ENCODE measurements at places on chromosomes 6 and 20.

DNA sequence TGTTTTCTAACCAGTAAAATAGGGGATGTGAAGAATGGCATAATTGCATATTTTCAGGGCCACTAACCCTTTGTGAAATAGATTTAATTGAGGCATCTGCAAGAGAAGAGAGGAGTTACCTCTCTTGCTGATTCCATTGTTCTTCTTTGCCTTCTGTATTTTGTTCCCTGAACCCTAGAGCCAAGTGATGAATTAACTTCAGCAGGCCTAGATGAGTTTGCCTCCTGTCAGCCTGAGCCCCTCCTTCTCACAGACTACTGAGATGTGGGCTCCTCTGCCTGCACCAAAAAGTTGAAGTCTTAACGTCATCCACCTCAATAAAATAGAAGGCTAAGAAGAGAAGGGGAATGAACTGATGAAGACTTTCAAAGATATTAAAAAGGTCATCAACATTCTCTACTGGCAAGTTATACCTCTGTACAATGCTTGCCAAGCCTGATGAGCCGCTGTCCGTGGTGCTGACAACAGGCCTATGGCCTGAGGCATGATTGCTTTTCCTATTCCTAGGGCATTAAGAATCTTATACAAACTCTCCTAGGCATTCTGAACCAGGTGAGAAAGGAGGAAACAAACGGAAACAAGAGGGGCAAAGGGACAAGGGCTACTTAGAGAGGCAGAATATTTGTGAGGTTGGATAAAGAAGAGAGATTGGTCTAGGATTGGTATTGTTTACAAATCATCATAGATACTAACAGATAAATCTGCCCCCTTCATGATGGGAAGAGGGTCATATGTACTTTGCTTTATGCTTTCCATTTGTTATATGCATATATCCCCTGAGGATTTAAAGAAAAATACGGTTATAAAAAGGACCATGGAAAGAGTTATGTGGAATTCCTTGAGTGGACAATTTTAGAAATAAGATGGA lies 46.8 kb downstream of the CD24 start:
- DNase-seq = peak; percentile 56

DNA sequence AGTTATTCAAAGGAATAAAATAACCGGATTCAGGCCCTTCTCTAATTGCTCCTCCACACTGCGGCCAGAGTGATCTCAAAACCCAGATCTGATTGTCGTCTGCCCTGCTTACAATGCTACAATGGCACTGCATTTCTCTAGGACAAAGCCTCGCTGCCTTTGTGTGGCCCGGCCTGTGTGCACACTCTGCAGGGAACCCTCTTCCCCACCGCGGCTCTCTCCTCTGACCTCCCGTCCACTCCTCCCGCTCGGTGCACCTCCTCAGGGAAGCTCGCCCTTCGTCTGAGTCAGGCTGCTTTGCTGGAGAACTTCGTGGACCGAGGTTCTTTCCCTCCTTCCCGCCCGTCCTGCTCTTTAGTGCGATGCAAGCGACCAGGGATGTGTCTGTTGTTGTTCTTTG lies 101.6 kb upstream of the SNX9 start:
- DNase-seq = no peak

GRCh38 chr6:16752206-16752866 lies 8.9 kb downstream of the ATXN1 start:
- DNase-seq = peak; percentile 63

- DNase-seq = no peak
Measured at GRCh38 chr6:9890469-9890868, 524.4 kb downstream of the TFAP2A start.

- no peak for DNase-seq
Measured at GRCh38 chr6:138526822-138527235, 27.5 kb upstream of the NHSL1 start.

DNA sequence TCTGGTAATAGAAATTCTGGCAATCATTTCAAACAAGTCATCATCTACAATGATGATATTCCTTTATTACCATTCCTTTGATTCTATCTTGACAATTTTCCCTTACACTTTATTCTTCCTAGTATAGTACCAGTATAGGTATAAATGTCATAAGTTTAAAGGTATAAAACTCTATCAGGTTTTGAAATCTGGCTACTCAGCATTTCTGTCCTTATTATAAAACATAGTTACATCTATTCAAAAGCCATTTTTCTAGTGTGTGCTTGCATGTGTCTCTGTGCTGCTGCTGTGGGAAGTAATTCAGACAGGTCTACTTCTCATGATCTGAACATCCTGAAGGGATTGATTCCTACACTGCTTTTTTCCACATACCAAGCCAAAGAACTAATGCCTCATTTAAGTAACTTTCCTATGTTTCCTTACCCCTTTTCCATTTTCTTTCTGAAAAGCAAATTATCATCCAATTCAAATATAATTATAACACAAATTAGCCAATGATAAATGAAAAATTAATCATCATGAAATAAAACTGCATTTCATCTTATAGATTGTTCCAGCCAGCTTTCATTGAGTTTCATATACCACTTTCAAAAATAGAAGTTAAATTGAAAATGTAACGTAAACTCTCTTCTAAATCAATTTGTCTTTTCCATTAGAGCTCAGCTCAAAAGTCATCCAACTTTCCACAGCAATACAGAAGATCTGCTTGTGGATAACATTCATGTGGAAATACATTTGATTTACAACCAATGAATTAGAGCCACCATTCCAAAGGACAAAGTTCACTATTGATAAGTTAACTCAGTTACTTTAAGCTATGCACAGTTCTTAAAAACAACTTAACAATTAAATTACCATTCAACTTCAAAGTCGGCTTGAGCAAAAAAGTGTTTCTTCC lies 35.9 kb downstream of the COL12A1 start:
- DNase-seq = no peak

DNA sequence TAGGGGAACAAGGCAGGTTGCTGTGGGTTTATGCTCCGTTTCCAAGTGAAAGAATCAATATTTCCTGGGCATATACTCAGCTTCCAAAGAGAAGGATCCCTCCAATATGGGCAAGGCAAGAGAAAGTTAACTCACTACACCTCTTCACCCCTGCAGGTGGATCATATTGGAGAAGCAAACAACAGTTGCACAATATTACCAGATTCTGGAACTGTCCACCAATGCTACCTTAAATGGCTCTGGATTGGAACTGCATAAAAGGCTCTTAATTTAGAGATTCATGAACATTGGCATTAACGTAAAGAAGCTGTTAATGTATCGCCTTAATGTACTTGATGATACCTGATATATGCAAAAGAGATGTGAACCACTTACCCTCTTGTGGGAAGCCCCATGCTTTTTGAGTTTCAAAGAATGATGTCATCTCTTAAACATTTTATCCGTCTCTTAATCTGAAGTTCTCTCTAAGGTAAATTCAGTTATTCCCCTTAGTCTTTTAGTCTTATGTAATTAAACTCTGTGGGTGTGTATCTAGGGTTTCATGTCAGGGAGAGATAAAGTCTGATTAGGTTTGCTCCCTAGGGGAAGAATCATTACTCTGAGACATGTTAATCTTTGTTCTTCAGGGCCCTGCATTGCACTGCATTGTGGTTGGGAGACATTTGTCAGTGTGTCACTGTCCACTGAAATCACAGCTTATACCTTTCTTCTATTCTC lies 99.5 kb downstream of the PHACTR1 start:
- DNase-seq = no peak

GRCh38 chr20:24194143-24194542 lies 205.6 kb upstream of the GGTLC1 start:
- no peak for DNase-seq

DNA sequence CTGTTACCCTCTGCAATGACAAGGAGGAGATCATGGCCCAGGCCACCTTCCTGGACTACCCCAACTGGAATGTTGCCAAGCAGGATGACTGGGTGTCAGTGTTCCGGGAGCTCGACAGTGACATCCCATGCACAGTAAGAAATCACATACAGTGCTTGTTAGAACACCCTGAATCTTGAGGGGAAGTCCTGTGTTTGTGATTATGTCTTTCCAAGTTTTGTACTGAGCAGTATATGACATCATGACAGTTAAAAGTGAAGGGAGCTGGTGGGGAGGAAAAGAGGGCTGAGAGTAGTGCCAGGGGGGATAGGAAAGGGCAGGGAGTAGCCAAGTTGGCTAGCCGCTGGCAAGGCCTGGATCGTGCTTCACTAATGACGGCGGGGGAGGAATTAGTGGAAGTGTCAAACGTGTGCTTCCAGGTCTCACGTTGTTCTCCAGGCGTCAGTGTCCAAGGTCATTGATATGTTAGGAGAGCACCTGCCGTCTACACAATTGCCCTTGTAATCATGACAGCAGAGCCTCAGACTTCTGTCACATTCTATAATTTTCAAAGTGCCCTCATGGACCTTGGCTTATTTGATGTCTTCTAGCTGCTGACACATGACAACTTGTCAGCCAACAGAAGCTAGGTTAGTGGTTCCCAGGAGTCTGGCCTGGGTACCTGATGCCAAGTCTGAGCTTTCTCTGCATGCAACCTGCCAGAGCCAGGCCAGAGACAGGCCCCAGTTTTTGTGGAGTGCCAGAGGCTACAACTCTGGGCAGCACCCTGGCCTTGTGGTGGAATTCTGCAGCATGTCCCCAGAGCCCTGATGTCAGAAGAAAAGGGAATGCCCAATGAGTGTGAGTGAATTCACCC lies 18.8 kb downstream of the CFAP61 start:
- no peak for DNase-seq

GRCh38 chr6:130105996-130106704 lies 87.8 kb downstream of the L3MBTL3 start:
- DNase-seq = no peak

DNA sequence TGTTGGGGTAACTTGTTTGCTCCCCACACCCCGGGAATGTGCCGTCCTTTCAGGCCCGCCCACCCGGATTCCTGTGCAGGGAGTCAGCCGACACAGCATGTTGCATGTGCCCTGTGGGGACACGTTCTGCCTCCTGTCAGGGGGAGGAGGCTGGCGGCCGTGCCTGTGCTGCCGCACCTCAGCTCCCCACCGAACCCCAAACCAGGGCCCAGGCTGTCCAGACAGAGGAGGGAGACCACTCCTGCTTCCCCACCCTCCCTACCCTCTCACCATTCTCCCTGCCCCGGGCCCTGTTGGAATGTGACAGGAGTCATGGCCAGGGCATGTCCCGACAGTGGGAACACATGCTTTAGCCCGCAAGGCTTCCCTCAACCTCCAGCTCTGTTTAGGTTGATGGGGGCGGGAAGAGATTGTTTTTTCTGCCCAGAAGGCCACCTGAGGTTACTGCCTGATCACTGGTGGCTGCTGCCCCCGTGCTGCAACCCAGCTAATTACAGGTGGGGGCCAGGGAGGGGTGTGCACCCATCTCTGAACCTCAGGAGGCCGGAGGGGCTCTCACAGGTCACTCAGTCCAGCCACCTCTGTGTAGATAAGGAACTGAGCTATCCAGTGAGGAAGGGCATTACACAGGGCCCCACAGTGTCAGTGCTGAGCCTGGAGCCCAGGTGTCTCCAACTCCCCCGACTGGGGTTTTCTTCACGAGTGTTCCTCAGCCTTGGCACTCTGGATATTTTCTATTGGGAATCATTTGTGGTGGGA lies 13.6 kb downstream of the LRRC73 start:
- DNase-seq = no peak

GRCh38 chr6:25560865-25561264 lies 91.2 kb upstream of the SCGN start:
- no peak for DNase-seq

DNA sequence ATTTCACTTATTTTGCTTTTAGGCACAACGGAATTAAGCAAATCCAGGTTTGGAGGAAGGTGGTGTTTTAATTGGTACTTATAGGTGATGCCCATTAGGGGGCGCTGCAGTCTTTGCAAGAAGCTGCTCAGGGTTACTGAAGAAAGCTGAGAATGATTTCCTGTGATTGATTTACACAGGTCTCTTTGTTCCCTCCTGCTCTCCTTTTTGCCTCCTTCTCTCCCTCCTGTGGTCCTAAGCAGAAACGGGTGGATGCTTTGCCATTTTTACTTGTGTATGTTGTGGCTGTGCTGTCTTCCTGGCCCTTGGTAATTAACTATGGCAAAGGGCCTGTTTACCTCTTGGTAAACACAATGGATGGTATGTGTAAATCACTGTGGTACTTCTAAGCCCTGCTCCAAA lies 97.8 kb downstream of the ANKS1A start:
- DNase-seq = peak; percentile 63

GRCh38 chr20:31570735-31571617 lies 34.1 kb upstream of the ID1 start:
- DNase-seq = peak; percentile 99

DNA sequence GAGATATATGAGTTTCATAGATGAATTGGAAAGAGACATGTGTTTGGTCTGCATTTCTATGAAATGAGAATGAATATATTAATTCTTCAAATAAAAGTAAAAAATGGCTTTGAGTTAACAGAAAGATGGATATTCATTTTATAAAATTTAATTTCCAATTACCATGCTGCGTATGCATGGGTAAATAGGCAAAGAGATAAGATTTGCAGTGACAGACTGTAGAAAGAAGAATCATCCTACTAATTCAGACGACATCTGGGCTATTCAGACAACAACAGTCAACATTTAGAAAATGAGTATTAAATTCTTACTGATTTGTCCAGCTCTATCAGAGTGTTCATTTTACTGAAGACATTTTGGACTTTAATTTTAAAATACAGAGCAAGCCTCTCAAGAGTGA lies 602.2 kb upstream of the NRSN1 start:
- no peak for DNase-seq

GRCh38 chr6:89438248-89438647 lies 5.3 kb downstream of the ANKRD6 start:
- no peak for DNase-seq

DNA sequence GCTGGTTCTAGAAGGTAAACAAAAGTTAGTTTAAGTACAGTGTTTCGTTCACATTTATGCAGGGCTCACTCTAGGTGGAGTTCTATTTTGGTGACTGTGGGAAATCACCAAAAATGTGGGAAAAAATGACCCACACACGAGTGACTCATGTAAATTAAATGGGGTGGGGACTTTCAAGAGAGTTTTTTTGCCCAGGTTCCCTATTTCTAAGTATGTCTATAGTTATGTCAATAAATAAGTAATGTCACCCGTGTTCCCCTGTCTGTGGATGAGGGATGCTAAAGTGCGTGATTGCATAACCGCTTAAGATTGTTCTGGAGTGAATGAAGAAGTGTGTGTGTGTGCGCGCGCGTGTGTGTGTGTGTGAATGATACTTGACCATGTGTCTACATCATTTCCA lies 69.1 kb downstream of the MYB start:
- DNase-seq = no peak

DNA sequence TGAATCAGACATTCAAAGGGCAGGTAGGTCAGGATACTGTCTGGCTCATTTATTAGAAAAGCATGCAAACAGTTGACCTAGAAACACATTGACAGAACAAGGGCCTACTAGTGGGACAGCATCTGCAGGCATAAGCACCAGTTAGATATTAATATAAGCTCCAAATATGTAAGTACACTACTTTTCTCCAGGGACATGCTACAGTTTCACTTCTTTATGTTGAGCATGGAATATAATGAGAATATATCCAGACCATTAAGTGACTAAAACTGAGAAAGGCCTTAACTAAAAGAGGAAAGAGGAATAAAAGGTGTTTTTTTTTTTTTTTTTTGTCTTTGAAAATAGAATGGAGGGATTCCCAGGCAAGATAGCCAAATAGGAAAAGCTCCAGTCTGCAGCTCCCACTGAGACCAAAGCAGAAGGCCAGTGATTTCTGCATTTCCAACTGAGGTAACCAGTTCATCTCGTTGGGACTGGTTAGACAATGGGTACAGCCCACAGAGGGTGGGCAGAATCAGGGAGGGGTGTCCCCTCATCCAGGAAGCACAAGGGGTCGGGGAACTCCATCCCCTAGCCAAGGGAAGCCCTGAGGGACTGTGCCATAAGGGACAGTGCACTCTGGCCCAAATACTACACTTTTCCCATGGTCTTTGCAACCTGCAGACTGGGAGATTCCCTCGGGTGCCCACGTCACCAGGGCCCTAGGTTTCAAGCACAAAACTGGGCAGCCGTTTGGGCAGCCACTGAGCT lies 251.6 kb downstream of the PHF3 start:
- DNase-seq = no peak

GRCh38 chr6:144265061-144265357 lies 20.1 kb upstream of the UTRN start:
- DNase-seq = no peak
